ENCODE measurements at places on chromosomes 1 and 21. TPM values are rescaled to one million over a fixed set of nuclear protein-coding genes. Genes with fewer than 3 reads are reported as not detected.

SLC45A1 gene
- total RNA-seq: 8.6 TPM

RGSL1 gene
- not detected for total RNA-seq

TNFAIP8L2 gene
- not detected for total RNA-seq

APCS gene
- not detected for total RNA-seq

ANKRD45 gene
- total RNA-seq: not detected

ARHGAP29 gene
- 15.4 TPM for total RNA-seq

MRAP gene
- total RNA-seq: not detected

KLHDC7A gene
- 2.3 TPM for total RNA-seq

CXADR gene
- 12.1 TPM for total RNA-seq

S100A5 gene
- total RNA-seq: 0.88 TPM

KRTAP11-1 gene
- not detected for total RNA-seq

RORC gene
- total RNA-seq: not detected

WNT9A gene
- 6.0 TPM for total RNA-seq

RNU1-1 gene
- not detected for total RNA-seq

NMNAT2 gene
- 0.42 TPM for total RNA-seq

COA7 gene
- 21.7 TPM for total RNA-seq

FCRL5 gene
- total RNA-seq: not detected

CLCA1 gene
- not detected for total RNA-seq

ANKRD65 gene
- total RNA-seq: not detected

FAM229A gene
- total RNA-seq: 3.2 TPM

ZNF648 gene
- total RNA-seq: not detected

GJA5 gene
- total RNA-seq: not detected

HENMT1 gene
- total RNA-seq: 4.0 TPM

ARHGAP30 gene
- 0.07 TPM for total RNA-seq

ZYG11A gene
- 2.9 TPM for total RNA-seq

TNN gene
- total RNA-seq: not detected

ERICH3 gene
- not detected for total RNA-seq

FTCD gene
- not detected for total RNA-seq

Measured in A549 treated with ZK216348 at 1 μM for 4 hours (cell line).